Stimulated activated CD4-positive, alpha-beta T cell treated with anti-CD3 and anti-CD28 coated beads, Interleukin-1b, Interleukin-23, amount 100 ng/mL, for 1 hour (primary cell): ENCODE measurements at places on chromosomes 2 and 18.

DNA sequence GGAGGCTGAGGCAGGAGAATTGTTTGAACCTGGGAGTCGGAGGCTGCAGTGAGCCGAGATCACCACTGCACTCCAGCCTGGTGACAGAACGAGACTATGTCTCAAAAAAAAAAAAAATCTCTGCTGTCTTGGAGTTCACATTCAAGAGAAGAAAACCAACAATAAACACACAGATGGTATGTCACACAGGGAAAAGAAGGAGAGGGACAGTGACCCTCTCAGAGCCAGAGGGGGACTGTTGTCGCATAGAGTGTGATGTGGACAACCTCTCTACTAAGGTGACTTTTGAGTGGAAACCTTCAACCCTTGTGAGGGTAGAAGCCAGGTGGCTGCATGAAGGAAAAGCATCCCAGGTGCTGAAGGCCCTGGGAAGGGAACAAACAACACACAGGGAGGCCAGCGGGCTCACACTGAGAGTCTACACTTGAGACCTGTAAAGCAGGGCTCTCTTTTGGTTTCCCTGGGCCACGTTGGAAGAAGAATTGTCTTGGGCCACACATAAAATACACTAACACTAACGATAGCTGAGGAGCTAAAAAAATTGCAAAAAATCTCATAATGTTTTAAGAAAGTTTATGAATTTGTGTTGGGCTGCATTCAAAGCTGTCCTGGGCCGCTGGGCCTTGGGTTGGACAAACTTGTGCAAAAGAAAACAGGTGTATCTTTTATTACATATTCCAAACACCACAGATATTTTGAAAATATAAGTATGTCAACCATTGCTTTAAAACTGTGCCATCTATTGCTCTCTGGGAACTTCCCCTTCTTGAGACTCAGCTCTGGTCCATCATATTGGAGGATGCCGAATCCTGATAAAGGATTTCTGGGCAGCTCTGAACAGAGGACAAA is 136.0 kb downstream of the DDX1 start:
- no peak for DNase-seq

DNA sequence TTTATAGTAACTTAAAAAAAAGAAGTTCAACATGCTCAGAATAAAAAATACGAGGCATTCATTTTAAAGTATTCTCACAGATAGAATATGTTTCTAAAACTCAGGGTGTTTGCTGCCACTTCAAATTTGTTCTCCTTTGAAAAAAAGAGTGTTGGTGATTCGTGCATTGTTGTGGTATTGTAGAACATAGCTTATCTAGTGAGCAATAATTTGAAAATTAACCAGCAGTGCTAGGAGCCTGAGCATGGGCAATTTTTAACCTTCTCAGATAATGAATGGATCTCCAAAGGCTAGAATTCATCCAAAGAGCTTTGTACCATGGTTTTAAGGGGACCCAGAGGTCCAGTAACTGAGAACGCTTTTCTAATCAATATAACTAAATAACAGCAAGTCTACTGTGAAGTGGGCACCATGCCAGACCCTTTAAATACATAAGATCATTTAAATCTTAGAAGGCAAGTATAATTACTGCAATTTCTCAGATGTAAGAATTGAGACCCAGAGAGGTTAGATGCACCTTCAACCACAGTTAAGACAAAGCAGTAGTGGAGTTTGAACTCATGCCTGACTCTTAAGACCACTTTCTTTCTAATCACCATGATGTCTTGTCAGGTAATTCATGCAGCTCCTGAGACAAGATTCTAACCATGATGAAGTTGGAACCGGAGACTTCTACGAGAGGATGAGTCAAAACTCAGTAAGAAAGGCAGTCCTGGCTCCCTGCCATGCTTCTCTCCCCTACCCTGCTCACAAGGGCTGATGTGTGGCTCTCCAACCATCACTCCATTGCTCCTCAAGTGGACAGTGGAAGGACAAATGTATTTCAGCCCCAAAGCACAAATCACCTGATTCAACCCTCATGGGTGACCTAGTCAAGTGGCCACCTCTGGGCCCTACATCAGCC is 3.4 kb downstream of the CYRIA start:
- DNase-seq = no peak

DNA sequence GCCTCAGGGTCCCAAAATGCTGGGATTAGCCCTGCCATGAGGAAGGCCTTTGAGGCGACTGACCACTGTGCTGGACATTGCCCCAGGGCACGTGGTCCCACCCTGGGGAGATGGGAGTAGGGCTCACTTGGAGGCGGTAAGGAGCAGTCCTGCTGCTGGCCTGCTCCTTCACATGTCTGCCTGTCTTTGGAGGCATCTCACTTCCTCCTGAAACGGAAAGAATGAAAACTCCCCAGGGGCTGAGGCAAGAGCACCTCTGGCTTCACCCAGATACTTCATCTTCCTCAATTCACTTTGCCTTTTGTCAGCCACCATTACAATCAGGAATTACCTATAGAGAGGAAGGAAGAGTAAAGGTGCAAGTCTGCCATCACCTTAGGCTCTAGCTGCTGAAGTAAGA is 59.9 kb upstream of the GATA6 start:
- no peak for DNase-seq

DNA sequence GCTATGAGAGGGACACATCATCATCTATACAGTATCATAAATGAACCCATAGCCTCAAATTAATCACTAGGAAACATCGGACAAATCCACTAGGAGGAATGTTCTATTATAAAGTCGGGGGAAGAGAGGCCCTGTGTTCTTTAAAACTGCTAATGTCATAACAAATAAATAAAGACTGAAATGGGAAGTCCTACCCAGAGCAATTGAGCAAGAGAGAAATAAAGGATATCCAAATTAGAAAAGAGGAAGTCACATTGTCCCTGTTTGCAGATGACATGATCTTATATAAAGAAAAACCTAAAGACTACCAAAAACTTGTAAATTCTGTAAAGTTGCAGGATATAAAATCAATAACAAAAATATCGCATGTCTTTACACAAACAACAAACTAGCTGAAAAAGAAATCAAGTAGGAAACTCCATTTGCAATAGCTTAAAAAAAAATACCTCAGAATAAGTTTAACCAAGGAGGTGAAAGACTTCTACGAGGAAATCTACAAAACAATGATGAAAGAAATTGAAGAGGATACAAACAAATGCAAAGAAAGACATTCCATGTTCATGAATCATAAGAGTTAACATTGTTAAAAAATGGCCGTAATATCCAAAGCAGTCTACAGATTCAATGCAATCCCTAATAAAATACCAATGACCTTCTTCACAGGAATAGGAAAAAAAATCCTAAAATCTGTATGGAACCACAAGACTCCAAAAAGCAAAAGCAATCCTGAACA is 30.6 kb downstream of the RTN4 start:
- DNase-seq = no peak

- DNase-seq = no peak
Measured at GRCh38 chr18:48475635-48476549, 62.9 kb upstream of the CTIF start.

GRCh38 chr2:207330912-207331311 is 165.2 kb upstream of the KLF7 start:
- no peak for DNase-seq
